ENCODE measurements at places on chromosomes 3 and 15.
A peak's percentile ranks its signal among the peaks of the same experiment; 100 is the strongest.

DNA sequence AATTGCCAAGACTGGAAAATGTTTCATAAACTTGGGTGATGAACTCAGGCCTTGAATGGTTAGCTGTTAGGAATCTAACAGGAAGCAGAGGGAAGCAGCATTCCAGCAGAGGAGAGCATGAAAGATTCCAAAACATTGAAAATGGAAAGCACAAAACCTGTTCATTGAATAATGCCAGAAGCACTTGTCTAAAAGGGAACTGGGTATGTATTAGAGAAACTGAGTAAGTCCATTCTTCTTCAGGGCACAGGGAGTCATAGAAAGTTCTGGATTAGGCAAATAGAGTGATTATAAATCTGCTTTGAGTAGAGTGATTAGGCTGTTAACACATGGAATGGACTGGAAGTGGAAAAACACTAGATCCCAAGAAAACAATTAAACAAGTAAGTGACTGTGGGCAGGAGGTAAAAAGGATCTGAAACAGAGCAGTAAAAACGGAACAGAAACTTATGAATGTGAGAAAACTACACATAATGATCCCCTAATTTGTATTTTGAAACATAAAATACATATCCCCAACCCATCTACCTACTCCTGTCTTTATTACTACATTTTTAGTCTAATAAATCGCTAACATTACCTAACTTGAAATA lies 343.4 kb downstream of the TBC1D5 start:
- DNase-seq, result no peak

GRCh38 chr15:92158426-92158825 lies 235.3 kb upstream of the ST8SIA2 start:
- DNase-seq, result no peak

- peak; percentile 44 for DNase-seq
Measured at GRCh38 chr3:32374788-32375595, 16.7 kb upstream of the CMTM7 start.

GRCh38 chr3:100725935-100726513 lies 16.7 kb downstream of the TFG start:
- DNase-seq, result no peak

DNA sequence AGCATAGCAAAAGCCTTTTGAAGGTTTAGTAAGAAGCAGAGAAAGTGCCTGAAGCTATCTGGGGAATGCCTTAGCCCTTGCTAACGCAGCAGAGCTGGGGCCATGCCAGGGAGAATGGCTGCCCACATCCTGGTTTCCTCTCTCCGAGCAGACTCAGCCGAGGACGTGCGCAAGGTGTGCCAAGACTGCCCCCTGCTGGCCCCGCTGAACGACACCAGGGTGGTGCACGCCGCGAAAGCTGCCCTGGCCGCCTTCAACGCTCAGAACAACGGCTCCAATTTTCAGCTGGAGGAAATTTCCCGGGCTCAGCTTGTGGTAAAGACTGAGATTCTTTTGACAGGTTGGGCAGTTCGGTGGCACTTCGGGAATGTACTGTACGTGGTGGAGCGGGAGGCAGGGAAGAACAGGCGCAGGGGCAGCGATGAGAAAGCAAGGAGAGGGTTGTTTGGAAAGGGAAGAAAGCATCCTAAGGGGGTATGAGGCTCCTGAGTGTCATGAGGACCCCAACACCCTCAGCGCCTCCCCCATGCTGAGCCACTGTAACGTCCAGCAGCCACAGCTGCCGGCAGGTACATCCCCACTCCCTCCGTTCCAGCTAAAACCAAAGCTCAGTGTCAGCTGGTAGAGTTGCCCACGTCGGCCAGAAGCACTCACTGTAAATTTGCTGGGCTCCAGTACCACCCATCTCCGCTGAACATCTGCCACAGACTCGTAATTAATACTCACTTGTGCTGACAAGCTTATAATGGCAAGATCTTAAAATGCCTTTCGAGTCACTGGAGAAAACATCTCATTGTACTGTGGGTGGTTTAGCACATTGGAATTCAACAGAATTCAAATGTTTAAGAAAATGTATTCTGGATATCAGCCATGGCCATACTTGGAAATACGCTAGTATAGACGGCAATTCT lies 4.4 kb downstream of the AHSG start:
- peak; percentile 93 for DNase-seq

DNA sequence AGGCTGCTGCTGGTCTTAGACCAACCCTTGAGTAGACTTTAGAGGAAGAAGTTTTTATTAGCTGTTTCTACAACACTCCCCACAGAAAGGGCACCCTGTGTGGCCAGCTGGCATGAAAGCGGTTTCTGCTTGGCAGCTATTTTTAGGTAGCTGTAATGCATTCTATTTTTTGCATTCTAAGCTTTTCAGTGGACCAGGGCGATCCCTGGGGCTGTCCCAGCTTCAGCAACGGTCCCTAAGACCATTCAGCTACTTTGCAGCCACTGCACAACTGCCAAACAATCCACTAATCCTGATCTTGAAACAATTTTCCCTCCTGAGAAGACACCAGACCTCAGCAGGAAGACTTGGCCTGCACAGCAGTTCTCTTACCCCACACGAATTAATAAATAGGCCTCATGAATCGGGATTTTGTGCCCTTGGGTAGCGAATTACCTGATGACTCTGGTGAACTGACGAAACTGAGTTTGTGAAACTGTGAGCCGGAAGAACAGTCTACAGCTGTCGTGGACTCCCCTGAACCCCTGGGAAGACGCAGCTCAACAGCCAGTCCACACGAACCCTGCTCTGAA lies 14.6 kb upstream of the TFRC start:
- DNase-seq, result no peak

DNA sequence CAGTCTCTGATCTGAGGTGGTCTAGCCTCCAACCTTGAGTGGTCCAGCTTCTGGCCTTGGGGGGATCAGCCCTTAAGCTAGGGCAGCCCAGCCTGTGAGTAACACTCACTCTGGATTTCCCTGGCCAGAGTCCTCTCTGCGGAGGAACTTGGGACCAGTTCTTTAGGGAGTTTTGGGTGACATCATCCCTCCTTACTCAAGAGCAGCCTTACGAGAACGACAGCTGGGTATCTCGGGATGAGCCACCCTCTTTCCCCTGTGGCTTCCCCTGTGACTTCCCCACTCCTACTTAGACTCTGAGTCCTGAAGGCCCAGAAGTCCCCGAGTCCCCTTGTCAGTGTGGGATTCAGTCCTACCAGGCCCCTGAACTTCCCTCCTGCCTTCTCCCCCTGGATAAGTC lies 10.2 kb upstream of the PLXND1 start:
- DNase-seq, result no peak

DNA sequence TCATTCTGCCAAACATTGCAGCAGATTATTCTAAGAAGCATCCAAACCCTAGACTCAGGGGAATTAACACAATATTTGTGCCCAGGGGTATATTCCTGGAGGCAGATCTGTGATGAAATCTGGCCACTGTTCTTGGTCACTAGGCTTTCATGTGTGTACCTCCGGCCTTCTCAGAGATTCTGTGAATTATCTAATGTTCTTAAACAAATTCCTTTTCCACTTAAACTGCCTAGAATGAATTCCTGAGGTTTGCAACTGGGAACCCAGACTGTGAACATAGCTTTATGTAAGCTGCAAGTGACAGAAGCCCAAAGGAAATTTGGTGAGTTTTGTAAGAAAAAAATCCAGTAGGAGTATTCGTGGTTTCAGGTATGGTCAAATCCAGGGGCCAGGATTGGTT lies 20.7 kb upstream of the CTNNB1 start:
- DNase-seq, result no peak

- no peak for DNase-seq
Measured at GRCh38 chr3:194082743-194083636, 53.0 kb upstream of the HES1 start.

DNA sequence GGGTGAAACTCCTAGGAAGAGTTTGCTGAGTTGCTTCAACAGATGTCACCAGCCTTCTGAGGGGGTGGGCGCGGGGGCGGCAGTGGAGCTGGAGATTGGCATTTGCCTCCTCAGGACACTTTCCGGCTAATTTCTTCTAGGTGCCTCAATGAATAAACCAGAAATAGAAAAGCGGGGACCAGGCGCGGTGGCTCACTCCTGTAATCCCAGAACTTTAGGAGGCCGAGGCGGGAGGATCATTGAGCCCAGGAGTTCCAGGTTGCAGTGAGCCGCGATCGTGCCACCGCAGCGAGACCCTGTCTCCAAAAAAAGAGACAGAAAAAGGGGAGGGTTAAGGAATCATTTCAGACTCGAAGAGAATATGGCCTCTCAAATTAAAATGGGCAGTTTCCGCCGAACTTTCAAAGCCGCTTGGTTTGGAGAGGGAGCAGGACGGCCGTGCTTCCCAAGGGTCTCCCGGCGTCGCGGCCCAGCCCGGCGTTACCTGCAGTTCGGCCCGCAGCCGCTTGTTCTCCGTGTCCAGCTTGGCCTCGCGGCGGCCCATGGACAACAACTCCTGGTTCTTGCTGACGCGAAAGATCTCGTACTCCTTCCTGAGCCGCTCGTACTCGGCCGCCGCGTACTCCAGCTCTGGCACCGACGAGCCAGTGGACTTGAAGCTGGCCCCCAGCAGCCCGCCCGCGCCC lies 587 bp downstream of the NPHP3 start:
- DNase-seq, result peak; percentile 58

GRCh38 chr15:39684233-39684632 lies 98.4 kb downstream of the FSIP1 start:
- DNase-seq, result no peak
